ENCODE measurements at places on chromosomes 6 and 20.

GRCh38 chr6:130864344-130864743 lies 37.1 kb downstream of the SMLR1 start:
- DNase-seq: no peak

GRCh38 chr6:149218915-149219314 lies 98.6 kb upstream of the TAB2 start:
- DNase-seq: no peak

GRCh38 chr6:43728586-43728985 lies 41.0 kb upstream of the MRPS18A start:
- no peak for DNase-seq

GRCh38 chr6:7166410-7167293 lies 58.9 kb downstream of the RREB1 start:
- no peak for DNase-seq

GRCh38 chr6:20921578-20921977 lies 387.3 kb downstream of the CDKAL1 start:
- no peak for DNase-seq

DNA sequence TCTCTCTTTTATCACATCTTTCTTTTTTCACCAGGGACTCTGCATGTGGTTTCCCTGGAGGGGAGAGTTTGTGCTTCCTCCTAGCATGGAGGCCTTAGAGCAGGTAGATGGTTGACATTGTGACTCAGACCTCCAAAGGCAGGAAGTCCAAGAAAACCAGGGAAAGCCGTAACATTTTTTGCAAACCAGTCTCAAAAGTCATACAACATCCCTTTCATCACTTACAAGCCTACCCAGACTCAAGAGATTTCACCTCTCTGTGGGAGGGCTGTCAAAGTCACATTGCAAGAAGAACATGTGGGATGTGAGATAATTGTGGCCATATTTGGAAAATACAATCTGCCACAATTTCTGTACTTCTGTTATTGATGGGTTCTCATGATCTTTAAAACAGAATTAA lies 46.2 kb downstream of the SNRNP48 start:
- no peak for DNase-seq

- DNase-seq: no peak
Measured at GRCh38 chr6:84762220-84763002, 2.0 kb downstream of the TBX18 start.

DNA sequence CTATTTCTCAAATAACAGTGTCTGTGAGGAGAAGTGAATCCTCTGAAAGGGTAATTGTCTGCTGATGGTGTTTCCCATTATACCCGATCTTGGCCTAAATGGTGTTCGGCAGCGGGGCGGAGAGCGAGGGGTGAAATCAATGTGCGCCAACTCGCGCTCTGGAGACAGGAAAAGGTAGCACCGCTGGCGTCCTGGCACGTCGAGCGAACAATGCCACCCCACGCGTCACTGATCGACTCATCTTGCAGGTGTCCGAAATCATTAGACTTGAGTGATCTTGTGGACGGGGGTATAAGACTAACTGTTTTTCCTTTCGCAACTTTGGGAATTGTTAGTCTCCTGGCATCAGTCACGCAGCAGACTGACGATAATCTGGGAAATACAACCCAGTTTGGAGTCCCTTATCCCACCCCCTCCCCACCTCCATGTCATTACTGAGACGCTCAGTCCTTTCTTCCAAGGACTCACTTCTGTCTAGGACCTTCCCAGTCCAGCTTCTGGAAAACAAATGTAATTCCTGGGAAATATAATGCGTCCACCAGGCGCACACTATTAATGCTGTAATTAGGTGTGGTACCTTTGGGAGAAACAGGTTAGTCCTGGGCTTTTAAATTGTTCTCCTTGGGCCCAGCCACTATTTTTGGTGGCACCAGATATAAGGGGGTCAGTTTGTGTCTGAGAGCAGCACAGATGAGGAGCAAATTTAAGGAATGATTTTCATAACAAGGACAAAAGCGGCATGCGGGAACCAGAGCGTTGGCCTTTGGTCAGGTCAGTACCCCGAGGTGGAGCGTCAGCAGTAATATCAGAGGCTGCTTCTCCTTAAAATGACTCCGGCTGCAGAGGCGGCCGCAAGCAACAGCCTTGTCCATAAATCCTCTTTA lies 2.3 kb downstream of the LINC00237 start:
- no peak for DNase-seq

- DNase-seq: no peak
Measured at GRCh38 chr20:48957053-48957481, 35.6 kb downstream of the ARFGEF2 start.

GRCh38 chr6:107585815-107586435 lies 96.0 kb downstream of the SOBP start:
- DNase-seq: no peak

DNA sequence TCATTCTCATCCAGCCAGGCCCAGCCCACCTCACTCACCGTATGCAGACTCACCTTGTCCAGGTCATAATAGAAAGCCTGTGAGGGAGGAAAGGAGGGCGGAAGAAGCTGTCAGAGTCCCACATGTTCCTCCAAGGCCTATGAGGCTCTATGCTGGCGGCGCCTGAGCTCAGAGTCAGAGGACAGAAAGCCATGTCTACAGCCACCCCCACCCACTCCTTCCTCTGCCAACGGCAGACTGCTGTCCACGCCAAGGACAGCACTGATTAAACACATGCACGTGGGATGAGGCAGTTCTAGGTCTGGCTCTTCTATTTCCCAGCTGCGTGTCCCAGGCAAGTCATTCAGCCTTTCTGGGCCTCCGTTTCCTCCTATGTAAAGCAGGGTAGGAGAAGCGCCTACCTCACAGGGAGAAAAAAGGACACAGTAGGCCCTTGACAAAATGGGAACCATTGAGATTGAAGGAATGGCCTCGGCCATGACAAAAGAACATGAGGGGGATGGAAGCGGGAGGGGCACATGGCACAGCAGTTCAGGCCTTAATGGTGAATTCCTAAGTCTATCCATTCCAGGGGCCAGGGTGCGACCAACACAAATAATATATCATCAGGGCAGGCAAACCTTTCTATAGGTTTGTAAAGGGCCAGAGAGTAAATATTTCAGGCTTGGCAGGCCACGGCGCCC lies 80.1 kb downstream of the RIPOR3 start:
- no peak for DNase-seq

DNA sequence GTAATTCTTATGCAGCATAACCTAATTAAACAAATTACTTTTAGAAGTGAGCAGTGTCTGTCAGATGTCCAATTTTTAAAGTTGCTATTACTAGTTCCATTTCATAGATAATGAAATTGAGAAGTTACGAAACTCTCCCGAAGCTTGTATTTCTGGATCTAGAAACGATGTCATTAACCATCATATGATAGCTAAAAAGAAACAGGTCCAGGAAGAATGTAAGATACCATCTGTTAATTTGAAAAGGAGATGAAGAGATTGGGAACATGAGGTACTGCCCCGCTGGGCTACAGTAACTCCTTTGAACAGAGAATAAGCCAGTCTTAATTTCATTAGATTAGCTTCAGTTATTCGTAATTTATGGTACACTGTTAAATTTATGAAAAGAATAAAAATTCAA lies 47.5 kb upstream of the TMX4 start:
- no peak for DNase-seq

GRCh38 chr20:5660346-5660745 lies 89.9 kb upstream of the SHLD1 start:
- DNase-seq: no peak

GRCh38 chr6:48069280-48069679 lies 41.7 kb downstream of the PTCHD4 start:
- DNase-seq: no peak

DNA sequence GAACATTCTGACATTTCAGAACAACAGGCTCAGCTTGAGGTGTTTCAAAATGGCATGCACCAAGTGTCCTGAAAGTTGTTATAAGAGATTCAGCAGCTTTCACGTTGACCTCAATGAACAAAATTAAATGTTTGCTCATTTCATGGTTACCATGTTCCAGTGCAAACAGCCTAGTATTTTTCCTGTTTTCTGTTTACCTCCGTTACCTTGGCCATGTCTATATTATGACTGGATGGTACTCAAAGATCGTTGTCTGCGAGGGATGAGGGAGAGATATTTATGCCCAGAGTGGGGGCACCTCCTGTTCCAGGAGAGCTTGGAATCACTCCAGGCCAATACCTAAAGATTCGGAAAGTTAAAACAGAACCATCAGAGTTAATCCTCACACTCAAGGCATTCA lies 83.8 kb upstream of the SASH1 start:
- no peak for DNase-seq

GRCh38 chr20:46240881-46241280 lies 67.4 kb downstream of the CDH22 start:
- DNase-seq: no peak

DNA sequence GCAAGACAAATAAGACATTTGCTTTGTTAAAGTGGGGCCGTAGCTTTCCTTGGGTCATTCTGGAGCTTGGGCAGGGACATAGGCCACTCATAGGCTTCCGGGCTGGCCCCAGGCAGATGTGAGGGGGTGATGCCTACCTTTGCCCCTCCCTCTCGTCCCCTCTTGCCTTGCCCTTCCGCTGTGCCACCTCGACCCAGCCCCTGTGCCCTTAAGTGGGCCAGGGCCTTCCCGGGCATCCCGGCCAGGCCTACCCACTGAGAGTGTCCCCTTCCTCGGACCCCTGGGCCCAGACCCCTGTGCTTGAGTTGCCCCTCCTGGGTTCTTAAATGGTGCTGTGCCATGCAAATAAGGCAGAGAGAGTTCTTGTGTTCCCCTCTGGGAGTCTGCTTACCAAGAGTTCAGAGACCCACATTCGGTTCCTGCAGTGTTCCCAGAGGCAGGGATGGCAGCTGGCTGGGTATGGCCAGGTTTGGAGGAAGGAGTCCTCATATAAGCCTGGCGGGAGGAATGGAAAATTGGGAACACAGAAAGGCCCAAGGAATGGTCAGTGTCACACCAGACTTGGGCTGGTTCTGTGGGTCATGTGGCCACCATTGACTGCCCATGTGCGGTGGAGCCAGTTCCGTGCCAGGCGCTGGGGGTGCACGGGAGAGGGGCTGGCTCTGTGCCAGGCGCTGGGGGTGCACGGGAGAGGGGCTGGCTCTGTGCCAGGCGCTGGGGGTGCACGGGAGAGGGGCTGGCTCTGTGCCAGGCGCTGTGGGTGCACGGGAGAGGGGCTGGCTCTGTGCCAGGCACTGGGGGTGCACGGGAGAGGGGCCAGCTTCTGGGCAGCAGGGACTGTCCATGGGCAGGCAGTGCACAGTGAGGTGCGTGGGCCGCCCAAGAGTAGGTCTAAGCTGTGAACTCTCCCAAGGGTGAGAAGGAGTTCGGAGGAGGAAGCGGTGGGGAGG lies 173.5 kb upstream of the SNX9 start:
- no peak for DNase-seq

DNA sequence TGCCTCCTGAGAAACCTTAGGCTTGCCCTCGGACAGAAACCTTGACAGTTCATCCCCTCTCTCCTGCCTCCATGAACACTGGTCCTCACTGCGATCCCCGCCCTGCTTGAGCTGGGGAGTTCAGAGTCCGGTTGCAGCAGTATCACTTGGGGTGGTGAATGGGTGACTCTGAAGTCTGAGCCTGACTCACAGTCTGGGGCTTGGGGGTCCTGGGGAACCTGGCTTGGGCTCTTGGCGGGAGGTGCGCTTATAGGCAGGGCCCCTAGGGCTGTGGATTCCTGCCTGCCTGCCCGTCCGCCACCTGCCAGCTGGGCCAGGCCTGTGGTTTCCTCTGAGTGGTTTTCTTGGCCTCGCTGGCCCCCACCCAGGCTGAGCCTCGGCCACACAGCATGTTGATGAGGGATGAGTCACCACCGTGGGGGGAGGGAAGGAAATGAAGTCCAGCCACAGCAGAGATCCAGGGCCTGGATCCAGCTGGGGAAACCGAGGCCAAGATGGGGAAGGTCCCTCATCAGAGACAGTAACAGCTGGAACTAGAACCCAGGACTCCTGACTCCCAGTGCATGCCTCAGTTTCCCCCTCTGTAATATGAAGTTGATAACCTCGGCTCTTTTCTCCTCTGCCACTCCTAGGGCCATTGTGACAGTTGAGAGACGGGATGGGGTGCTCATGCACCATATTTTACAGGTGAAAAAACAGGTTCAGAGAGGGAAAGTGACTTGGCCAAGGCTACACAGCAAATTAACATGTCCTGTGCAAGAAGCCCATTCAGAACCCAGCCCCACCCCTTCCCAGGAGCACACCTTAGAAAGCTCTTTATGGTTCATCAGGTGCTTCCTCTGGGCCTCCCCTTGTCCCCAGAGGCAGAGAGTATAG lies 9.2 kb downstream of the FOXS1 start:
- no peak for DNase-seq

GRCh38 chr20:55792049-55792448 lies 213.3 kb downstream of the CBLN4 start:
- no peak for DNase-seq

- no peak for DNase-seq
Measured at GRCh38 chr6:3905945-3906845, 57.0 kb downstream of the FAM50B start.

- DNase-seq: no peak
Measured at GRCh38 chr6:159067334-159067733, 22.5 kb upstream of the TAGAP start.

- no peak for DNase-seq
Measured at GRCh38 chr6:143607974-143608373, 69.8 kb upstream of the PHACTR2 start.

DNA sequence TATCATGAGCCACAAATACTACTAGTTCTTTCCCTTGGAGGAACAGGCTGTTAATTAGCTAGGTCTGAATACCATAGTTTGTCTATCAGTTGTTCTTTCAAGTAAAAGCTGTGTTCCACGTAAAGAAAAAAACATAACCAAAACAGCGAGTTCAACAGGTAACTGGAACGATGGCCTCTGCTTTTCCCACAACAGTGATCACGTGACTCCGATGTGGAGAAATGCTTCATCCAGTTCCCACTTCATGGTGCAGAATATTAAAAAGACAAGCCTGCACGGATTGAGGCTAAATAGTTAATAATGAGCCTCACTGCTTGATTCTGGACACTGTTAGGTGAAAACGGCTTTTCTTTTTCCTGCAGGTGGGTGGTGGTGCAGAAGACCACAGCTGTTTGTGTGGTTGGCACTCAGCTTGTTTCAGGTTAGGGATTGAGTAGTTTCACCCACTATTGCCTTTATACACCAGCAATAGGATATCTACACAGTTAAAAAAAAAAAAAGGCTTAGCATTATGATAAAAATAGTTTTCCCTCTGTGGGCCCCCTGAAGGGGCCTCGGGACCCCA lies 88.1 kb downstream of the DACT2 start:
- no peak for DNase-seq

GRCh38 chr6:33952016-33952415 lies 148.2 kb upstream of the MLN start:
- DNase-seq: no peak

- no peak for DNase-seq
Measured at GRCh38 chr6:109079981-109080380, 14.7 kb downstream of the SESN1 start.

GRCh38 chr20:19049514-19049913 lies 162.9 kb upstream of the SLC24A3 start:
- no peak for DNase-seq

GRCh38 chr6:6588064-6588923 lies at the start of gene LY86:
Gene LY86, plus strand, starts transcription at chr6:6588720. Its CDS starts 15 bp downstream, at chr6:6588735.
- DNase-seq: no peak

DNA sequence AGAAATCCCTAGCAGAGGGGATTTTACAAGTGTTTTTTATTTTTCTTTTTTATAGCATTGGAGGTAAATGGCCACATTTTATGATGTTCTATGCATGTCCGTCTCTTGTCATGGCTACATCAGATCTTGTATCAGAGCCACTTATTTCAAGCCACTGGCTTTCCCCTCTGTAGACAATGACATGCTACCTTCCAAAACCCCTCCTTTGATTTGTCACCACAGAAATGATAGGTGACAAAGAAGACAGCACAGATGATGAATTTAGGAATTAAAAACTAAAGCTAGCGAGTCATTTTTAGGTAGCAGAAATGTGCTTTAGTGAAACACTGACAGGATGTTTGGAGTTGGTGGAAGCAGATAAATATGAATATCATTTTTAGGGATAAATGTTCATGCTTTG lies 20.8 kb downstream of the PLCB1 start:
- DNase-seq: no peak

Measured in activated effector memory CD4-positive, alpha-beta T cell treated with Interleukin-2 at 50 U/mL for 16 hours (primary cell).